ENCODE measurements at places on chromosomes 4 and X. TPM values are rescaled to one million over a fixed set of nuclear protein-coding genes. Genes with fewer than 3 reads are reported as not detected.

The ARHGEF6 gene
- 0.17 TPM for total RNA-seq

The TLR1 gene
- total RNA-seq, result 1.3 TPM

The VCX3B gene
- not detected for total RNA-seq

The TSPAN5 gene
- 4.4 TPM for total RNA-seq

The FGF5 gene
- total RNA-seq, result 0.50 TPM

The SPANXN3 gene
- total RNA-seq, result not detected

The FAT4 gene
- 4.6 TPM for total RNA-seq

The ZIC3 gene
- total RNA-seq, result not detected

The CFP gene
- 1.2 TPM for total RNA-seq

- DNase-seq, result no peak
These were observed 91.9 kb downstream of the EGF start for GRCh38 chr4:110004556-110004955.

- peak; percentile 92 for DNase-seq
These were observed at the start of gene FRG1 for GRCh38 chr4:189940178-189941004. Gene FRG1 (plus strand): TSS chr4:189940872. CDS start chr4:189941010, 138 bp downstream.

DNA sequence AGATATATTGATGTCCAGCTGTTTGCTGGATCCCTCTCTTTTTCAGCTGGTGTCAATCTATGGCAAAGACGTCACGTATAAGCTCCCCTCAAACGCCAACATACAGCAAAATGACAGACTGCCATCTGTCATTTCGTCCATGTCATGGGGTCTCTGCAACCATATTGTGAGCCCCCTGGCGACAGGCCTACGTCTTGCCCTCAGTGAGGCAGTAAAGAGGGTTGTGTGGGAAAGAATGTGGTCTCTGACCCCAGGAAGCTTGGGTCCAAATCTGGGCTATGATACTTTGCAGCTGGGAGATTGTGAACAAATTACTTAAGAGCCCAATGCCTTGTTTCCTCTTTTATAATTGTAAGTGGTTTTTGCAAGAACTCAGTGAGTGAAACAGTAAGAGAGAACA, 7.4 kb downstream of the SUPT20HL2 start:
- no peak for DNase-seq

- no peak for DNase-seq
These were observed 243.2 kb upstream of the NOCT start for GRCh38 chr4:138772366-138772765.

DNA sequence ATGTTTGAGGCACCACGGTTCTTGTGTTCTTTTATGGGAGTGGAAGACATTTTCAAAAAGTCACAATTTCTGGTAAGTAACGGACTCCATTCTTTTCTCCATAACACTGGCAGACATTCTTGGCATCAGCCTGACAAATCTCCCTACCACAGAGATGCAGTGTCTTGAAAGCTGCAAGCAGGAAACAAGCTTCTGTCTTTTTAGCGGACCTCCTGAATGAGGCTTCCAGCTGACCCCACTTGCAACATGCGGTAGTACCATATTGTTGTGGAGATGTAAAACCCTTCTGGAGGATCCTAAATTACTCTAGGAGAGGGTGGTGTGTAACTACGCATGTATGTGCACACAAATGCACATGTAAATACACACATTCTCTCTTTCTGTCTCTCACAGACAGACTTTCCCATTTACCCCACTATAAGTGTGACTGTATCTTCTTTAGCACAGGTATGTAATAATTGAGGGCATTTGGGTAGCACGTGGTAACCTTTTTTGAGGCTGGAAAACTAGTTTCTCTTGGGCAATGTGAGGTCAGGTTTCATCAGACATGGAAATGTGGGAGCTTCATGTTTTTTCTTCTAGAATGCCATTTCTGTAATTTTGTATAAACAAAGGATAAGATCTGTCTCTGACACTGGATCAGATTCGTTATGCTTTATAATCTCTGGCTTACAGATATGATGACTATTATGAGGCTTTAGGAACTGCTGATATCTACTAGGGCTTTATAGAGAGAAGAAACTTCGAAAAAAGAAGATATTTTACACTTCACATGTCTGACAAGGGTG, 130.1 kb downstream of the MGST2 start:
- no peak for DNase-seq

DNA sequence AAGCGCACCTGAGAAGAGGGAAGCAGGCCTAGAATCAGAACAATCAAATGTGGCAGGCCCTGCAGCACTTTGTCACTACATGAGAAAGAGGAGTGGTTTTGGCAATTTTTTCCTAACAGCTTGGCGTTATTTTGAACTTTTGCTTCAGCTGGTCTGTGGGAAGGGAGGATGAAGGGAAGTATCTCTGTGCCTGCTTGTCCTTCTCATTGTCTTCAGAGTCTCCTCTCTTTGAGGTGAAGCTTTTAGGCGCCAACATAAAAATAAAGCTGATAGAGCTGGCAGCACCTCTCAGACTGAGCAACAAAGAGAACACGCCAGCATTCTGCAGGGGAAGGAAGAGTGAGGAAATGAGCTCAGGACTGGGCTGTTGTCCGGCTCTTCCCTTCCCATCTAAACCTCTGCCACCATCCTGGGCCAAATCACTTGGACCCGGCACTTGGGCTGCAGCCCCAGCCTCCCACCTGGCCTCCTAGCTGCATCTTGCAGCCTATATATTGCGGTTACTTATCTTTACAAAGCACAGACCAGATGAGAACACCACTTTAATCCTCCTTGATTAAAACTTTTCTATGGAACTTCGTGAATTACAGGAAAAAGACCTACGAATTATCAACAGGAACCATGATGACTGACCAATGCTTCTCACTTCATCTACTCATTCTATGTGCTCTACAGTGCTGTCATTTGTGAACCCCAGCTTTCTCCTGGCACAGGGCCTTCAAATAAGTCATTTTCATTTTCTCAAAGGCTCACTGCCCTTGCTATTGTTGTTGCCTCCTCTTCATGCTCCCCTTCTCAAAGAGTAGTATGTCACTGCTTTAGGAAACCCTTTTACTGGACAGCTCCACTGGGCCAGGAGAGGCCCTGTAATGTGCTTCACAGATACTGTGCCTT, 476.4 kb upstream of the HS3ST1 start:
- no peak for DNase-seq

DNA sequence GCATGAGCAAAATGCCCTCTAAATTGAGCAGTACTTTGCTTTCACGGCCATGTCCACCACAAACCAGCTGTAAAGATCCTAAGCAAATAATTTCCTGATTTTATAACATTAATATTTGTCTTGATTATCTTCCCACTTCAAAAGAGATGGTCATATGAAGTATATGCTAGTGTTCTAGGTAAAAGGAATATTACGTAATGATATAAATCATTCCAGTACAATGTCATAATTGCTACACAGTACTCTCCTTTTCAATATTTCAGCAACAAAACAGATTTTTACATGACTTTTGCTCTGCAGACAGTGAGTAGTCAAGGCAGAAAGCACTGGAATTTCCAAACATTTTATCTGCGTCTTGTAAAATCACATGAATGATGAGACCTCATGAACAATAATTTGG, 572.8 kb upstream of the FRG1 start:
- no peak for DNase-seq

- DNase-seq, result peak; percentile 4
These were observed 8.3 kb downstream of the SLITRK2 start for GRCh38 chrX:145825896-145826295.

- DNase-seq, result no peak
These were observed 150.6 kb downstream of the RASL11B start for GRCh38 chr4:53012738-53013137.

- no peak for DNase-seq
These were observed 54.2 kb upstream of the CBR4 start for GRCh38 chr4:169064296-169064695.

DNA sequence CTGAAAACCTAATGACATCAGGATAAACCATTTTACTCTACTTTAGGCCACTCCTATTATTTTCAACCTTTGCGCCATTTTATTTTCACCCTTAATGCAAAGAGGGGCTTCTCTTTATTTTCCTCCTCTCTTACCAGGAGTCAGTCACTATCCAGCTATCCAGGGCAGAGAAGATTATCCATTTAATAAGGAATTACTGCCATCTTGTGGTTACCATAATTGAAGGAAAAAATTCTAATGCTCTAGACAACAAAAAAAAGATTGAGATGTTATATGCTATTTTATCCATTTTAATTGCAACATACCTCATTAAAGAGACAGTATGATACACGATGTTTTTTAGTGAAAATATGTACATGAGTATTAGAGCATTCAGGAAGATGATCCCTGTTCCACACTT, 514.5 kb upstream of the FAM241A start:
- DNase-seq, result no peak

- no peak for DNase-seq
These were observed 213.3 kb downstream of the GBA3 start for GRCh38 chr4:22906045-22906444.

DNA sequence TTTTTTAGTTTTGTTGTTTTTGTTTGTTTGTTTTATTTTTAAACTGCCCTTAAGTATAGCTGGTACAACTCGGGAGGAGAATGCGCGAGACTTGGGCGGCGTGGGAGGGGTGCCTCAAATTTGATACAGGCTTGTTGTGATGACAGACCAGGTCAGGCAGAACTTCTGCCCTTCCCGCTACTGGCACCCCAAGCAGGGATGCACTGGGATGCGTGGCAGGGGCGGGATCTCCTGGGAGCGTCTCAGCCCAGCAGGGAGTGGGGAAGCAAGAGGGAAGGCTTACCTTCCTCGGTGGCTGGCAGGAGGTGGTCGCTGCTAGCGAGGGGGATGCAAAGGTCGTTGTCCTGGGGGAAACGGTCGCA, 851 bp downstream of the SFRP2 start:
- DNase-seq, result no peak
